Calu3 (cell line): ENCODE measurements at places on chromosomes 4 and X. TPM values are rescaled to one million over a fixed set of nuclear protein-coding genes. Genes with fewer than 3 reads are reported as not detected.

- no peak for DNase-seq
These were observed 1216.8 kb upstream of the PABPC4L start for GRCh38 chr4:135418353-135418752.

DNA sequence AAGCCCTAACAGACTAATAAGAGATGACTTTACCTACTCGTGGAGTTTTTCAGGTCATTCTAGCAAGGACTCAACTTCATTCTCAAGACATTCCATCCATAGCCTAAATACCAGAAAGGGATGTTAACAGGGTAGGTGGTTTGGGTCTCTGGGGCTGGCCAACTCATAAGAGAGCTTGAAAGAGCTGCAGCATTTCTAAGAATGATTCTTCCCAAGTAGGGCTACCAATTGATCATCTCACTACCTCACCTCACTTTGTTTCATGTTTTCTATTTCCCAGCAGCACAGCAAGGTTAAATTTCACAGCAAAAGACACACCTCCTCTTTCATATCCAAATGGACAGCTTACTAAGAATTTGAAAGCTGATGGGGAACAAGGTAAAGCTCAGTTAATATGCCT, 614.8 kb upstream of the DIPK2B start:
- no peak for DNase-seq

- no peak for DNase-seq
These were observed 69.6 kb downstream of the ADRA2C start for GRCh38 chr4:3835527-3836405.

The TCEAL3 gene
- 9.1 TPM in 2 replicates for total RNA-seq

DNA sequence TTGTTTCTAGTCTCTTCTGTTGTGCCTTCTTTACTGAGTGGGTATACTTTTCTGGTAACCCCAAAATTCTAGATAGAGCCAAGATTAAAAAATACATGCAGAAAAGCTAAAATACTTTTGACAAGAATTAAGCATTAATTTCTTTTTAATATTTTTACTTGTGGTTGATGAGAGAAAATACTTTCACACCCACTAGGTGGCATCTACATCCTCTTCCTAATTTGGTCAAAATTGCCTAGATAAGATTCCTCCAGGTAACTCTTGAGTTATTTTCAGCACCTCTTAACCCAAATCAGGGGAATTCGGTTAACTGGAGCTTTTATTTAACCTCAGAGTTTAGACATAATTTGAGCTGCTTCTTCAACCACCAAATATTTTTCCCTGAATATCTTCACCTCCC, 28.4 kb upstream of the COX7B2 start:
- no peak for DNase-seq

DNA sequence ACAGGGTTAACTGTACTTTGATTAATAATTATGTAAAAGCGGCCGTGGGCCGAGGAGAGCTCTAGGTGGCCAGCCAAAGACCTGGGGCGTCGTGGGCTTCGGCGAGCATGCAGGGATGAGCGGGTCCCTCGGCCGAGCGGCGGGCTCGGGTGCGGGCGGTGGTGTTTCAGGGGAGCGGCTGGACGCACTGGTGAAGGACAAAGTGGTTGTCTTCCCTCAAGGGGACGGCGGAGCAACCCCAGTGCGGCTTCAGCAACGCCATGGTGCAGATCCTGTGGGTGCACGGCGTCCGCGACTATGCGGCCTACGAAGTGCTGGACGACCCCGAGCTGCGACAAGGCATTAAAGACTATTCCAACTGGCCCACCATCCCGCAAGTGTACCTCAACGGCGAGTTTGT, 103.0 kb upstream of the C1GALT1C1 start:
- DNase-seq = no peak

- DNase-seq = no peak
These were observed 39.4 kb downstream of the PPP3CA start for GRCh38 chr4:101307899-101308298.
